Tibial nerve (tissue), 4 donors: ENCODE measurements at places on chromosomes 4 and X.

DNA sequence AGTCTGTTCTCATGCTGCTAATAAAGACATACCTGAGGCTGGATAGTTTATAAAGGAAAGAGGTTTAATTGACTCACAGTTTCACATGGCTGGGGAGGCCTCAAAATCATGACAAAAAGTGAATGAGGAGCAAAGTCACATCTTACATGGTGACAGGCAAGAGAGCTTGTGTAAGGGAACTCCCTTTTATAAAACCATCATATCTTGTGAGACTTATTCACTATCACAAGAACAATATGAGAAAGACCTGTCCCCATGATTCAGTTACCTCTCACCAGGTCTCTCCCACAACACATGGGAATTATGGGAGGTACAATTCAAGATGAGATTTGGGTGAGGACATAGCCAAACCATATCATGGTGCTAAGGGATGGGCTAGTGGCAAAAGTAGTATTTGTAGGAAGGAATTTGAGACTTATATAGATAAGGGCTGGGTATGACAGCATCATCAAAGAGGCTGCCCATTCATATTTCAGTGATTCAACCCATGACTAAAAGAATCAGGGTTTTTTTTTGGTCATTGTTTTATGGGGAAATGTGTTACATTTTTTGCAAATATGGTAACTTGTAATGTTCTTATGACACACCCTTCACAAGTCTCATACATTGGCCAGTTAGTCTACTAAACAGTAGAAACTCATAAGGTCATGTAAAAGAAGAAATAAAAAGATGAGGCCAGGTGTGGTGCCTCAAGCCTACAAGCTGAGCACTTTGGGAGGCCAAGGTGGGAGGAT is 34.7 kb downstream of the NUP62CL start:
- DNase-seq = no peak

DNA sequence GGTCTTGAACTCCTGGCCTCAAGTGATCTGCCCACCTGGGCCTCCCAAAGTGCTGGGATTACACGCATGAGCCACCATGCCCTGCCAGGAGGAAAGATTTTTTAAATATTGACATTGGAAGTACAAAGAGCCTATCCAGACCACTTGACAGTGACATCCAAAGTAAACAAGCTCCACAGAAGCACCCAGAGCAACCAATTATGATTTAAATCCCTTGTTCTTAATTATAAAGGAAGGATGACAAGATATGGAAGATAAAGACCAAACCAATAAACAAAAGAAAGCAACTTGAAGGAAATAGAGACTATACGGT is 27.7 kb upstream of the RPL34 start:
- DNase-seq = no peak

GRCh38 chrX:41732260-41732659 is 8.3 kb downstream of the GPR82 start:
- no peak for DNase-seq

- DNase-seq = no peak
Observed at GRCh38 chr4:178296669-178297068, 854.4 kb upstream of the AGA start.

DNA sequence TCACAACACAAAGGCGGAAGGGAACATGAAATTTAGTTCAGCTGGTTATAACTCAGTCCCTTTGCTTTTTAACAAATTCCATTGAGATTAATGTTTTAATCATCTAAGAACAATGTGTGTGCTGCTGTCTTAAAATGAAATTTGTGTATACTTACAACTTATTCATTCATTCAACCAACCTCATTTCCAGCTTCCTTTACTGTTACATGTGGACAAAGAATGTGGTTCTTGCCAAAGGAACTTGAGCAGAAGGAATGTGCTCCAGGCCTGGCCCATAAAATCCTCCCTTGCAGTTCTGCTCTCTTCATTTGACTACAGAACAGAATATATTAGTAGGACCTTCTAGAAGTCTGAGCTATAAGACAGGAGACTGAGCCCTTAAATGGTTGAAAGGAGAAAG is 176.8 kb upstream of the GLRA2 start:
- no peak for DNase-seq

DNA sequence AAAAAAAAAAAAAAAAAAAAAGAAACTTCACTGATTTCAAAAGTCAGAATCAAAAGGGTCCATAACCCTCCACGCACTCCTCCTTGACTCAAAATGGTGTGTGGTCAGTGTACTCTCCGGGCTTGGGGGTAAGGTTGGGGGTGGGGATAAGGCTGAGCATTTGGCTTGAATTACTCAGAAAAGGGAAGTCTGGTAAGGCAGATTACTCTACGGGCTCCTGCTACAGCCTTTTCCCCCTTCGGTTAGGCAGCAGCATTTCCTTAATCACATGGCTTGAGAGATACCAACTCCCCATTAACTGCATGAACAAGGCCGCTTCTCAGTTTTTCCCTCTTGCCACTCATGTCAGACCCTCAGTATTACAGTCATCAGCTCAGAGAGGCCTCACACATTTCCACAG is 135.4 kb upstream of the DUSP21 start:
- no peak for DNase-seq

GRCh38 chr4:168874083-168874482 is 136.0 kb downstream of the CBR4 start:
- DNase-seq = no peak

DNA sequence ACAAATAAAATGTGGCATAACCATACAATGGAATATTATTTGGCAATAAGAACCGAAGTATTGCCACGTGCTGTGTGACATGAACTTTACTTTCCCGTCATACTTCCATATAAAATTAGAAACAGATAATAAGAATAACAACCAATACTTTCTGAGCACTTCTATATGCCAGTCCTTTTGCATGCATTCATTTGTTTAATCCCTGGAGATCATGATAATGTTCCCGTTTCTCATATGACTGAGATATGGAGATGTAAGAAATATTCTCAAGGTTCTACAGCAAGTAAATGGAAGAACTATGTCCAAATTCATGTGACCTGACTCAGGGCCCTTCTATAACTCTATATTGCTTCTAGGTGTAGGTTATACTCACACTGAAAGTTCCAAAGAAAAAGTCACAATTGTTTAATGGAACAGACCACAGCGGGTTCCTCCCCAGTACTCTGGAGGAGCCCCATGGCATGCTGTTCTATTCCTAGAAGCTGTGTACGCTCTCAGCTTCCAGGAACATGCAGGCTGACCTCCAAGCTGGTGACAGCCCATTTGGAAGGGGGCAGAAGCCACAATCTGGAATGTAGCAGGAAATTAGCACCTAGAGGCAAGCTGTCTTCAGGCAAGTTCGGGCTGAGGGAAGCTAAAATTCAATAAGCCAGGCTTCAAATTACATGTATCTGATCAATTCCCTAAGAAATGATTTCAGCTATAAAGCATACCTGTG is 31.5 kb downstream of the QDPR start:
- no peak for DNase-seq
